Cortex of kidney (tissue), 1 donor: ENCODE measurements at places on chromosomes 4 and X.

DNA sequence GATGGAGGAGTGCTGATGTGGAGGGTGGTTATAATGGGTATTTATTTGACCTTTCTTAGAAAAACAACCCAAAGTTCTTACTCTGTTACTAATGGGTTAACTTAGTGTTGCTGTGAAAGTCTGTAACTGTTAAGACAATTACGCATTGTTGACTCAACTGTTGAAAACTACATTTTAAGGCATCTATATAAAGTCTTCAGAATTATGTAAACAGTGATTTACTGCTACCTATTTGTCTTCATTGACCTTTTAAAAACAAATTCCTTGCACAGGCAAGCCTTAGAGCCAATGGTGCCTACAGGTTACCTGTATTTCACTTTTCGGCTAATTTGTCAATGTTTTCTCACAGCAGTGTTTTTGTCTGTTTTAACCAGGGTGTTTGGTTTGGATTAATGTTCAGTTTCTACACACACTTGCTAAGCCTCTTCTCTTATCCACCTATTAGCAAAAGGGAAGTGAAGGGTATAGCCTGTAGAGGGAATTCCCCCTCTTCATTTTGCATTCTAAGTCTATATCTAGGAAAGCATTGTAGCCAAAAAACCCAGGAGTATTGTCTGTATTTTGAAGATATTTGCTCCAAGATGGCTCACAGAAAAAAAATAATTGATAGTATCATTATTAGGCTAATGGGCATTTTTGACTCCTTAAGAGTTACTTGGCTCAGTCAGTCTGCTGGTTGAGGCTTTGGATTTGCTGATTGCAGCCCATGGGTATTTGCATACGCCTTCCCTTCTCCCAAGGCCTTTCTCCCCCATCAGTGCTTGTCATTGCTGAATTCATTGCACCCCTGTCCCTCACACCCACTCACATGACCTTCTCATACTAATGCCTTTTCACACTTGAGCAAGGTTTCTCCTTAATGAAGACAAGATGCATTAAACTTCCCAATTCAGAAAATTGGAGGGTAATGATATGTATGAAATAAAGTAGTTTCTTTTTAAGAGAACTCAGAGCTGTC lies 30.5 kb downstream of the AFF1 start:
- DNase-seq, result no peak

DNA sequence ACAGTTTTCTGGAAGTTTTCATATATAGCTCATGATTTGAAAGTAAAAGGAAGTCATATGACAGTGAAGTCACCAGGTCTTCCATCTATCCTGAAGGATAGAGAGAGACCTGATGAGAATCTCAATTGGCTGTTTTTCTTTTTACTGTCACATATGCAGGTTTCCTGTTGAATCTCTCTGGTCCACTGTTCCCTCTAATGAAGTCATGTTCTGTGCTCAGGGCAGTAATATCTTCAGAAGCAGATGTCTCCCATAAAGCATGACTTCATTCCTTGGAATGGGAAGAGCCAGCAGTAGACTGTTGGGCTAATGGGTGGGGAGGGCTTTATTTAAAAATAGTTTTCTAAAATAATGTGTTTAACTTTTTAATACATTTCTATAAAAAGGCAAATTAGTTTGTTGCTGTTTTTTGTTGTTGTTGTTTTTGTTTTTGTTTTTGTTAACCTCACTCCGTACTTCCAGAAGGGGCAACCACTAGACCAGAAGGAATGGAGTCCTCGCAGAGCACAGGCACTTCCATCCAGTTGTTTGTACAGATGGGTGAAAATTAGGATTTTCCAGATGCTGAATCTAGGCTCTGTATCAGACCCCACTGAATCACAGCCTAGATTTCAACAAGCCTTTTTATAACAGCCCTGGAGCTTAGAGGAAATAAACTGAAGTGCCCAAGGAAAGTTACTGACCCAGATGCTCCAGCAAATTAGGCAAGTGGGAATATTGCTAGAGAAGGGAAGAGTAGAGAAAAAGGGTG lies 54.2 kb downstream of the AWAT2 start:
- no peak for DNase-seq

DNA sequence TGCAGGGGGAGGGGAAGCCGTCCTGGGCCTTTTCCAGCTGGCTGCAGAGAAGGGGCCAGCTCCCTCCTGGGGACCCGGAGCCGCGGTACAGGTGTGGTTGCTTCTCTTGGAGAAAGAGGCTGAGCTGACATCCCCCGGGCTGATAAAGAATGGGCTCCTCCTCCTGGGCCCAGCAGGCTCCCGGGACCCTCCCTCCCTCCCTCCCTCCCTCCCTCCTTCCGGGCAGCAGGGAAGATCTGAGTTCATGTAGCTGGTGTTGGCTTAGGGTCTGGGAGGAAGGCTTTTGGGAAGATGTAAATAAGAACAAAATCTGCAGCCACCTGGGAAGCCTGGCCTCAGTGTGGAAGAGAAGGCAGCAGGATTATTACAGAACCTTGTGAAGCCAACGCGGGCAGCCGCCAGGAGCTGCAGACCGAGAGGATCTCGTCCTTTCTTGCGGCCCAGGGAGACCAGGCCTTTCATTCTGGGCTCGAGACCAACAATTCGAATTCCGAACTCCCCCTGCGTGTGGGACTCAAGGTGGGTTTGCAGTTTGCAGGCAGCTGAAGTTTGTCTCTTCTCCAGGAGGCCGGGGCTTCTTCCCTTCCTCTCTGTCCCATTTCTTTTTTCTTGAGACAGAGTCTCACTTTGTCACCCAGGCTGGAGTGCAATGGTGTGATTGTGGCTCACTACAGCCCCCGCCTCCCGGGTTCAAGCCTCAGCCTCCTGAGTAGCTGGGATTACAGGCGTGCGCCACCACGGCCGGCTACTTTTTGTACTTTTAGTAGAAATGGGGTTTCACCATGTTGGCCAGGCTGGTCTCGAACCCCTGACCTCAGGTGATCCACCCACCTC lies at the start of gene PLCXD1:
TSS of gene PLCXD1 (plus strand) at position 216 of the 834 bp plus-strand sequence. CDS start 2,807 bp downstream, outside the sequence.
- no peak for DNase-seq

GRCh38 chrX:15755091-15755490 lies 17.0 kb downstream of the CA5B start:
- DNase-seq, result no peak

DNA sequence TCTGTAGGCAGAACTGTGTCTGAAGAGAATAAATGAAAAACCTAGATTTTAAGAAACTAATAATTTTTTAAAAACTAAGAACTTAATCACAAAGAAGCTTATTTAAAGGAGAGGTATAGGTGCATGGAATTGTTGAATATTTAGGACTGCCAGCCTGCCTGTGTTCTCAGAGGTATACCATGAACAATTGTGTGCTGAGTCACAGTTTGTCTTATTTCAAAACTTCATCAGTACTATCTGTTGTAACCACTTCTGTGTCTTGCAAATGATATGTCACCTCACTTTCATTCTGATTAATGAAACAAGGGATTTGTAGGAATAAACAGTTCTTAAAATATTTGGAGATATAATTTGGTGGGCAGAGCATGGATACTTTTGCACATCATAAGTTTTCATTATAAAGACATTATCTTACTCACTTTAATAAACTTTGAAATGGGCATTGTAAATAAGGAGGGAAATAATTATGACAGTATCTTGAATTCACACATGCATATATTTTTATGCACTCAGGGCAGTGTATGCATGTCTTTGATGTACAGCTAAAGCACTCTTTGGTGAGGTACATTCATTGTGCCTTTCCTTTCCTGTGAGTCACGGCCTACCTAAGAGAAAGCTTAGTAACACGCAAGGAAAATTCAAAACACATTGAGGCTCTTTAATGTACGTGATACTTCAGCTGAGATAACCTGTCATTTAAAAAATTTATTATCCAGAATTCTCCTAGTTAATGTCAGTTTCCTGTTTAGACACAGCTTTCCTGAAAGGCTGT lies 31.7 kb downstream of the STOX2 start:
- DNase-seq, result no peak

DNA sequence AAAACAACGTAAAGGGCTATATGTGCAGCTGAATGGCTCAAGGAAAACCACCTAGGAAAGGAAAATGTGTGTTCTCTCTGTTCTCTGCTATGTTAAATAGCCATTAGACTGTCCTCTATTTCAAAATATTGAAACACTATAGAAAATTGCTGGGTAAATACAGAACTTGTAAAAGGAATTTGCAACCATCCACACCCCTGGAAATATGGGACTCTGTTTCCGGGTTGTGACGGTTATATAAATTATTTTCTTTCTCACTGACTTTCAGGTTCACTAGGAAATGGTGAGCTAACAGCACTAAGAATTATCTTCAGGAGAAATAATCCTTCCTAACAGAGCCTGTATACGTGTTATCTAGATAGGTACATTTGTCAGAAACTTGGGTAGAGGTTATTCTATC lies 161.0 kb upstream of the DKK2 start:
- no peak for DNase-seq

GRCh38 chr4:76605099-76605563 lies 170.1 kb downstream of the SHROOM3 start:
- no peak for DNase-seq

GRCh38 chr4:76882630-76883029 lies 15.3 kb downstream of the SOWAHB start:
- DNase-seq, result no peak

DNA sequence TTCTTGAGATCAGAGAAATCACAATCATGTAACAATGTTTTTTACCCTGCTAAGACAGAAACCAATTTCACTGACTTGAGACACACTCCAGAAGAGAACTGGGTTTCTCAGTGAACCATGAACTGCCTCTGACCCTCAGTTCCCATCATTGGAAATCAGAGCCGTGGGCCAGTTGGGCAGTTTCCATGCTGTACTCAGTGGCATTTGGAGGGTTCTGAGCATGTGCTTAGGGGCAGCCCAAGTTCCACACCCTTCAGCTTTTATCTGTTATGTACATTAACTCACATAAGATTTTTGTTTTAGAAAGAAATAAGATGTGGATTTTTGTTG lies 77.9 kb downstream of the BTC start:
- no peak for DNase-seq
